ENCODE measurements at places on chromosomes 2 and 18. TPM values are rescaled to one million over a fixed set of nuclear protein-coding genes. Genes with fewer than 3 reads are reported as not detected.

PIEZO2 gene
- 1.3 TPM for total RNA-seq

SKA1 gene
- total RNA-seq, result 0.66 TPM

ASXL2 gene
- 17.0 TPM for total RNA-seq

UGT1A5 gene
- not detected for total RNA-seq

FSIP2 gene
- 0.85 TPM for total RNA-seq

RGPD8 gene
- 52.5 TPM for total RNA-seq

Data from subcutaneous adipose tissue (tissue), 4 donors.